ENCODE measurements at places on chromosomes 4 and X.

- DNase-seq: no peak
These were observed 18.4 kb downstream of the LRPAP1 start for GRCh38 chr4:3513807-3514206.

- DNase-seq: no peak
These were observed 48.8 kb downstream of the PTCHD1 start for GRCh38 chrX:23383411-23383810.

GRCh38 chr4:48254381-48255071, 15.1 kb downstream of the TEC start:
- no peak for DNase-seq

DNA sequence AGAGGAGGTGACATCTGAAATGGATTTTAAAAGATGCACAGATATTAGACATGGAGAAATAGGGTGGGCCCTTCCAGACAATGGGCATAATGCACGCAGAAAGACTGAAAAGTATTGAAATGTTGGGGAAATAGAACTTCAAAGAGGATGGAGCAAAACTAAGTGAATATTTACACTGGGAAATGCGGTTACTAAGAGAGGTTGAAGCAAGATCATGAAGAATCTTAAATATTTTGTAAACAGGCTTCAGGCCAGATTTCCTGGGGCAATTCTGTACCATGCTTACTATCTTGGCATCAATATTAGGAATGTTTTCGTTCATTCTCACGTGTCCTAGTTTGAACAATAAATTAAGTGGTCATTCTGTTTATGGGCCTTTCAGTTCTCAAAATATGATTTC, 216.3 kb downstream of the ADAMTS3 start:
- no peak for DNase-seq

DNA sequence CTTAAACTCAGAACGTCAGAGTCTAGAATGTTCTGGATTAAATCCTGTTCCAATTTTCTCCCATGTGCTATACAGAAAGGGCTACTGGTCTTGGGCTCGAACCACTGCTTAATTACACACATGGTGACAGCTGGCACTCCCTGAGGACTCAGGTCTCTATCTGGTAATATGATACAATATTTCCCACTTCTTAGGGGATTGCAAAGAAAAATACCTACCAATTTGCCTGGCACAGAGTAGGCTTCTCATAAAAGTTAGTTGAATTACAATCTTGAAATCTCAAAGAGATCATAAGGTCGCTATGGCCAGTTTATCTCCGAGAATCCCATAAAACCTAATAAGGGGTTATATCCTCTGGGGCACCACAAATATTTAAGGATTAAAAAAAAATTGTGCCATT, 8.6 kb downstream of the GPM6B start:
- no peak for DNase-seq

DNA sequence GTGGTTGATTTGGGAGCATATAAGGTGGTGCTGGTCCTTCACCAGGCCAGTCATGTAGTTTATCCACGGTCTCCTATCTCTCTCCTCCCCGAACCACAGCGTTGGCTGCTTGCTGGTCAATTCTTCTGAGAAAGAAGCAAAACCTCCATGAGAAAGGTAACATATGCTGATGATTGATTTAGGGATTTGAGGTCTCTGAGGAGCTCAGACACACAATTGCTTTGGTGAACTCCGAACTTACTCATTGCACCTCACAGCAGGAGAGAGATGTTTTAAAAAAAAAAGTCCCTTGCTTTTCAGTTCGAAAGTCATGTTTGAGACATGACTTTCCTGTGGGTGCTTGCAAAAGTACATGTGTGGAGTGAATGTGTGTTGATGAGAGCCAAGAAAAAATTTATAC, 100.2 kb downstream of the TSPAN7 start:
- peak; percentile 38 for DNase-seq

Measured in GM12878 (cell line).